AG09309 (cell line): ENCODE measurements at places on chromosomes 1 and 21.
A peak's percentile ranks its signal among the peaks of the same experiment; 100 is the strongest.

- DNase-seq: no peak
Measured at GRCh38 chr1:96002969-96003964, 718.3 kb upstream of the PTBP2 start.

GRCh38 chr1:53690411-53690810 is 48.6 kb downstream of the GLIS1 start:
- no peak for DNase-seq

DNA sequence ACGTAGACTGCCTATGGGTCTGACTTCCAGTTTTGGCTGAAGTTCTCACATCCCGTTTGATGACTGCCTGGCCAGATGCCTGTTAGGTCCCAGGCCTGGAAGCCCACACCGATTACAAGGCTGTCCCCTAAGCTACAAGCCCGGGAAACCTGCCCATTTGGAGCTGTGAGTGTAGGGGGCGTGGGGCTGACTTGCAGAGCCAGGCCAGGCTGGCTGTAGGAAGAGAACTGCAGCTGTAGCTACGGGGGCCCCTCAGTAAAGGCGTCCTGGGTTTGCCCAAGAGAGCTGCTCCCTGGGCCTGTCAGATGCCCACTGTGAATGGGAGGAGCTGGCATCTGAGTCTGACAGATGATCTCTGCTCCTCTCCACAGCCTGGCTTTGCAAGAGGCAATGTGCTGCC is 199.7 kb downstream of the CAMTA1 start:
- no peak for DNase-seq

DNA sequence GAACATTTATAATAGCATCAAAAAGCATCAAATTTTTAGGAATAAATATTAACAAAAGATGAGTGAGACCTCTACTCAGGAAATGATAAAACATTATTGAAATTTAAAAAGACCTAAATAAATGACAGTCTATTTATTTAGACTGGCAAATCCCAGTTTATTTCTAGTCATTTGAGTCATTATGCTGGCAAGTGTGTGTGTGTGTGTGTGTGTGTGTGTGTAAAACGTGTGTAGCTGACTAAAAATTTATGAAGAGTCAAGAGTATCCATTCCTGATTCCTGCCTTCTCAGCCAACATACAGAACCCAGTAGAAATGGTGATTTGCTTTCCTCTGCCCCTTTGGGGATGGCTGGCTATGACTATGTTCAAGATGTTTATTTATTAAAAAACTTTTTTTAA is 46.2 kb downstream of the OSBPL9 start:
- no peak for DNase-seq

- DNase-seq: no peak
Measured at GRCh38 chr1:145961425-145962156, 2.8 kb downstream of the ANKRD34A start.

DNA sequence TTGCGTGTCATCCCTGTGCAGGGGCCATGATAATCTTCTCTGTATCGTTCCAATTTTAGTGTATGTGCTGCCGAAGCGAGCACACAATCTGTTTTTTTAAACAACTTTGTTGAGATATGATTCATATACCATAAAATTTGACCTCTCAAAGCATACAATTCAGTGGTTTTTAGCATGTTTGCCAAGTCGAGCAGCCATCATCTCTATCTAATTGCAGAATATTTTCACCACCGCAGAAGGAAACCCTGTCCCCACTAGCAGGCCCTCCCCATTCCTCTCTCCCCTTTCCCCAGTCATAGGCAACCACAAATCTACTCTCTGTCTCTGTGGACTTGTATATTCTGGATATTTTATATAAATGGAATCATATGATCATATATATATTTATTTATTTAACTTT is 78.7 kb upstream of the TINAGL1 start:
- DNase-seq: no peak

DNA sequence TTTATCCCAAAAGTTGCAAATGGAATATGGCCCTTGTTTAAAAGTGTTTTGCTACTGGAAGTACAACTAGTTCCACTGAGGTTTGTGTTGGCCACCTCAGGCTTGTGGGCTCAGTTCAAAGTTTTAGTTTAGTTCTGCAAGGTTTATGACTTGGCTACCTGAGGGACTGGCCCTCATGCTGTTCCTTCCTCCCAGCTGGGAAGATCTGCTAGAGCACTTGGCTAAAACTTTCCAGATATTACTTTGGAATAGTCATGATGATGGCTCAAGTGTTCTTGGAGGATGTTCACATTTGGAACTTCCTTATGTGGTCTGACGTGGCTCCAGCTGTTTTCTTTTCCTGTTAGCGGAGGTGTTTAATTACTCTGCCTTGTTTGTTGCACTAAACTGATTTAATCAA is 110.2 kb upstream of the IVNS1ABP start:
- no peak for DNase-seq

DNA sequence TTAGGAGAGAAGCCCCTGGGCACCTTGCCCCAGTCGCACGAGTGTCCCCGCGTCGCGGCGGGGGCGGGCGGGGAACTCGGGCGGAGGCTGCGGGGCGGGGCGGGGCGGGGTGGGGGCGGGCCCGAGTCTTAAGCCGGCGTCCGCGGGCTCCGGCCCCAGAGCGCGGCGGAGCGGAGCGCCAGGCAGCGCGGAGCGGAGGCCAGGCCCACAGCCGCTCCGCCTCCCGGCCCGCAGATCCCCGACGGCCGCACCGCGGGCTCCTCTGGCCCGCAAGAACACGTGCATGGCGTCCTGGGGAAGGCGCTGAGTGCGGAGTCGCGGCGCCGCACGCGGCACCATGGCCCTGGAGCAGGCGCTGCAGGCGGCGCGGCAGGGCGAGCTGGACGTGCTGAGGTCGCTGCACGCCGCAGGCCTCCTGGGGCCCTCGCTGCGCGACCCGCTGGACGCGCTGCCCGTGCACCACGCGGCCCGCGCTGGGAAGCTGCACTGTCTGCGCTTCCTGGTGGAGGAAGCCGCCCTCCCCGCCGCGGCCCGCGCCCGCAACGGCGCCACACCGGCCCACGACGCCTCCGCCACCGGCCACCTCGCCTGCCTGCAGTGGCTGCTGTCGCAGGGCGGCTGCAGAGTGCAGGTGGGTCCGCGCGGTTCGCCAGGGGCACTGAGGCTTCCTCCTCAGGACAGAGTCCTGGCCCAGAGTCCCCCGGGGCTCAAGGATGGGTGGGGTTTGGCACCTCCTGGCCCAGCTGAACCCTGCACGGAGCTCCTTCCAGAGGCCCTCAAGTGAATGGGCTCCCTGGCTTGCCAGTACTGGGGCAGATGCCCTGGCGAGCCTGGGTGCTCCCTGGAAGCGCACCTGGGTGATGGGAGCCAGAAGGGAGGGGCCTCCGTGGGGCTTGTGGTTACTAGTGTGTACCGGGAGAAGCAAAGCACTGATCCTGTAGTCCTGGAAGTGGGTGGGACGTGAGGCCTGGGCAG is at the start of gene ESPN:
Gene ESPN (plus strand): TSS at position 158 of the 975 bp plus-strand sequence. CDS start 180 bp downstream, at position 338.
- DNase-seq: no peak

GRCh38 chr1:193537266-193538002 is 351.0 kb upstream of the B3GALT2 start:
- no peak for DNase-seq

- DNase-seq: no peak
Measured at GRCh38 chr21:44969066-44969670, 29.3 kb downstream of the SLX9 start.

DNA sequence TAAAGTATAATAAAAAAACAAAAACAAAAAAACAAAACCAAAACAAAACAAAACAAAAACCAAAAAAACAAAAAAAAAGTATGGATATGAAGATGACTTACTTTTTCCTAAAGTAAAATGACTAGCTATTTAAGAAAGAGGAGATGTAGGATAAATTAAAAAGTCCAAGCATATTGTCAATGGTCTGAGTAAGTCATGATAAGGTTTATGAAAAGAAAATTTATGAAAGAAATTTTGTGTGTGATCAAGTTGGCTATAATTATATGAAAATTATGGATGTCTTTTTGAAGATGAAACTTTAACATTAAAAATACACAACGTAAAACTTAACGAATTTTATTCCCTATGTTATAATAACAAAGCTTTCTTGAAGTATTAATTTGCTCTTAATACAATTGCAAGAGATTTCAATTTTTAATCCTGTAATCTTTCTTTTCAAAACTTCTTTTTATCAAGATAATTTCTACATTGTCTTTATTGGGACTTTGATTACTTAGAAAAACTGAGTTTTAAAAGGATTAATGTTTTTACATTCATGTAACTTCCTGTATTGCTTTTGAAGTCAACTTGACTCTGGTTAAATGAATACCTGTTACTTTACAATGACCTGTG is 200.9 kb upstream of the IVNS1ABP start:
- DNase-seq: no peak

DNA sequence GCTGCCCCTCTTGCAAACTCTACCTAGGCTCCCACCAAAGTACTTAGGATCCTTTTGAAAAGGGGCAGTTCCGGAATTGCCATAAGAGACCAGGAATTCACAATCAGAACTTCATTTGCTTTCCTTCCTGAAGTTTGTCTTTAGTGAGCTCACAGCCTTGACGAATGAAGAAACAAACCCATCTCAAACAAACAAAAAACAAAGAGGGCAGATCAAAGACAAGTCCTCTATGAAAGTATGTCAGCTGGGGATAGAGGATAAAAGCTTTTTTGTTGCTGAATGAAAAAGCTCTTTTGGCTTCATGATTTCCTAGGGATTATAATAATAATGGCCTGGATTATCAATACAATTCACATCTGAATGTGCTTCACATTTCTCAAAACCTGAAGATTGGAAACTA is 357.9 kb upstream of the DUSP10 start:
- no peak for DNase-seq

GRCh38 chr1:230340526-230341161 is 85.5 kb downstream of the PGBD5 start:
- DNase-seq: no peak

- DNase-seq: no peak
Measured at GRCh38 chr1:39378377-39378776, 113.1 kb upstream of the BMP8A start.

GRCh38 chr1:26749458-26749857 is 38.3 kb upstream of the PIGV start:
- DNase-seq: no peak

DNA sequence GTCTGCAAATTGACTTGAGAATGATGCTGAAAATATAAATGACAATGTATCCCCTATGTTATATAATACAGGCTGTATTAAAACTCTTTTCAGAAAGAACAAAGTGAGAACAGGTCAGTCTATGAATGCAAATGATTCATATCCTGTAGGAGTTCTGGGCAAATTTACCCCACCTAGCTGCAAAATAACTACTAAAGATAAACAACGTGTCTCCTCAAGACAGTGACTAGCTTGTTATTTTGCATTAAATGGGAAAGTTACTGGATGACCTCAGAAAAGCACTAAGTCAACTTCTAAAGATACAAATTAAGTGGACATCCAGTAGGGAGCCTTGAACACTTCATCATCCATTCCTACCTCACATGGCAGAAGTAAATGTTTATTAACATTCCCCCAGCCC is 11.1 kb downstream of the RNF19B start:
- no peak for DNase-seq

- no peak for DNase-seq
Measured at GRCh38 chr21:42534421-42535378, 21.0 kb downstream of the SLC37A1 start.

DNA sequence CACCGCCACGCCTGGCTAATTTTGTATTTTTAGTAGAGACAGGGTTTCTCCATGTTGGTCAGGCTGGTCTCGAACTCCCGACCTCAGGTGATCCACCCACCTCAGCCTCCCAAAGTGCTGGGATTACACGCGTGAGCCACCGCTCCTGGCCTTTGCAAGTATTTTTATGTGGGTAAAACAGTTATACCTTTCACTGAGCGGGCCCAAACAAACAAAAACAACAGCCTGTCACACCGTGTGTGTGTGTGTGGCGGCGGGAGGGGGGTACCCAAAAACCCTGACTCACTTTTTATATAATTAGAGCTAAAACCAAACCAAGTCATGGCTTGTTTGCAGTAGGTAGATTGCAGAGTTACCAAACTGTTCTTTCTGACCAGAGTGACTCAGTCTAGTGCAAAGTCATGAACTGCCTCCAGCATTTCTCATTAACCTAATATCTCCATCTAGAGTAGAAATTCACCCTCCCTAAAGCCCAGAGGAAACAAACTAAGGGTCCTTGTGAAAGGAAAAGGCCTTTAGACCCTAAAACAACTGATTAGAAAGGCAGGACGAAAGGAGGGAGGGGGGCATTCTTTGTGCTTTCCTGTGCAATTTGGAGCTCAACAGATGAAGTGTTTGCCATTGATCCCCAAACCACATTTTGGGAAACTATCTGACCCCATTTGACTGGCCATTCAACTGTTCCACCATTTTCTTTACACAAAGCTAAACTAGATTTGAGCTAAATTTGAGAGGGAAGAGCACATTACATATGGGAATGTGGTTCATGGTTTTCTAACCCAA is 181.0 kb downstream of the DHRS3 start:
- DNase-seq: peak; percentile 58

GRCh38 chr1:217921126-217921904 is 290.2 kb downstream of the SPATA17 start:
- DNase-seq: no peak

DNA sequence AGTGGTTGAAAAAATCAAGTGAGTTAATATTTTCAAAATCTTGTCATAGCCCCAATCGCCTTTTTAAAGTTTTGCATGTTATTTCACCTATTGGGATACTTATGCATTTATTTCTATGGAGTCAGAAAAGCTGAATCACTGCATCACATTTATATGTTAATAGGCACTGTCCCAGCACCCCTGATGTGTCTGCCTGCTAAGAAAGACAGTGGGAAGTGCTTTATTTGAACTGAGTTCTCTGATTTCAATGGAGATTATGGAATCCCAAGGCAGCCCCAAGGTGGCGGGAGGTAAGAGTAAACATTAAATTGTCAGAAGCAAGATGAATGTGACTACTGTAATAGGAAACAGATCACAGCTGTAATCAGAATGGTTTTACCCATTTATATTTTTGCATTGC is 2225.7 kb downstream of the NCAM2 start:
- no peak for DNase-seq

DNA sequence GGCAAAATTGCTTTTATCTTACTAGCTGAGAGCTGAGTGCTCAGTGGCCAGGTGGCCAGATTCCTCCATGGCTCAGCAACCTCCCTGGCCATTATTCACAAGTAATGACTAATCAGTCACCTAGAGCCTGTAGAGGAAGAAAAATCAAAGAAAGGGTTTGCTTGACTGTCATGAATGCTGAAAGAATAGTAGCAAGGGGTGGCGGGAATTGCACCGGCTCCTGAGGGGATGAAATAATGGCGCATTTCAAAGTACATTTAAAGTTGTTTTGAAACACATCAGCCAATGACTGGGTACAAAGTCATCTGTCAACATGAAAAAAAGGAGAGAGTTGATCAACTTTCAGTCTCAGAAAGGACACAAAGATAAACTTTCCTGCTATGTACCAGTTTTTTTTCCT is 99.5 kb downstream of the OMA1 start:
- no peak for DNase-seq

DNA sequence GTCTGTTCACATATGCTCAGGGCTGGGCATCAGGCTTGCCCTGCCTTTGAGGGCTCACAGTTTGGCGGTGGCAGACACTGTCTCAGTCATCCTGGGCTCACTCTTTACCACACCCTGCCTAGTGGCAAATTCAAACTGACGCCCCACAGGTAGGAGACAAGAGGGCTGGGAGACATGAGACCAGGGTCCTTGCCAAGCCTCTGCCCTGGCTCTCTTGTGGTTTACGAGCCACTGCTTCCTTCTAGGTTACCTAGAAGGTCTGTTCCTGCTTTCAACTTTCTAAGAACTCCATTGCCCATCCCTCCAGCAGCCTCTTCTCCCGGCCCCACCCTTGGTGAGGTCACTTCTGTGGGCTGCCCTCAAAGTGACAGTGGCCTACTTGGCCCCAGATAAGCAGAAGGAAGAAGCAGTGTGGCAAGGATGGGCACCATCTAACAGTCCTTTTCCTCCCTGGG is 10.5 kb downstream of the KIF21B start:
- DNase-seq: no peak
